ENCODE measurements at places on chromosomes 7 and 10.

GRCh38 chr7:100432053-100432452 is 2.4 kb downstream of the MEPCE start:
- no peak for DNase-seq

DNA sequence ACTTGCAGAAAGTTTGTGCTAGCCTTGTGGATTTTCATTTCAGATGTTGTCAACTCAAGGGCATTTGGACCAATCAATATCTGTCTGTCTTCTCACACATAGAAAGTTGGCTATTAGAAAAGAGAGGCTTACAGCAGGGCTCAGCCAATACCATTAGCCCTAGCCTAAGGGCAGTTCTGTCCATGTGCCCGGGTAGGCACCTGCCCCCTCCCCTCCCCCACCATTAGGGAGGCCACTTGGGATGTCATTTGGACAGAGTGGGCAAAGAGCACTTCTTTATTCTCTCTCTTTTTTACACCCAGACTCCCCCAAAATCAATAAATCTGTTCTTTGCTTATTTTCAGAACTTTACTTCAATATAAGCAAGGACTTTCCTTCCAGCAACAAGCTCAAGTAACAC is 188.5 kb upstream of the MKI67 start:
- DNase-seq = no peak

DNA sequence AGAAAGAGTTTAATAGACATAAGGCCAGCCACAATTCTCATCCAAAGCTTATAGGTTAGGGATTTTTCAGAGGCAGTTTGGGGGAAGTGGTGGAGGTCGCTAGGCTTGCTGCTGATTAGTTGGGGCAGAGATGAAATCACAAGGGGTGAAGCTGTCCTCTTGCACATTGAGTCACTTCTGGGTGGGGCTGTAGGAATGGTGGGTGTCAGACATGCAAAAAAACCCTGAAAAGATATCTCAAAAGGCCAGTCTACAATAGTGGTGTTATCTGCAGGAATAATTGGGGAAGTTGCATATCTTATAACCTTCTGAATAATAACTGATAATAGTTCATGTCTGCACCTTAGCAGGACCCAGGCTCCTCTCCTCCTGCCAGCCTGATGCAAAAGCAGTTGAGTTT is 2.1 kb downstream of the FAM24B start:
- no peak for DNase-seq

DNA sequence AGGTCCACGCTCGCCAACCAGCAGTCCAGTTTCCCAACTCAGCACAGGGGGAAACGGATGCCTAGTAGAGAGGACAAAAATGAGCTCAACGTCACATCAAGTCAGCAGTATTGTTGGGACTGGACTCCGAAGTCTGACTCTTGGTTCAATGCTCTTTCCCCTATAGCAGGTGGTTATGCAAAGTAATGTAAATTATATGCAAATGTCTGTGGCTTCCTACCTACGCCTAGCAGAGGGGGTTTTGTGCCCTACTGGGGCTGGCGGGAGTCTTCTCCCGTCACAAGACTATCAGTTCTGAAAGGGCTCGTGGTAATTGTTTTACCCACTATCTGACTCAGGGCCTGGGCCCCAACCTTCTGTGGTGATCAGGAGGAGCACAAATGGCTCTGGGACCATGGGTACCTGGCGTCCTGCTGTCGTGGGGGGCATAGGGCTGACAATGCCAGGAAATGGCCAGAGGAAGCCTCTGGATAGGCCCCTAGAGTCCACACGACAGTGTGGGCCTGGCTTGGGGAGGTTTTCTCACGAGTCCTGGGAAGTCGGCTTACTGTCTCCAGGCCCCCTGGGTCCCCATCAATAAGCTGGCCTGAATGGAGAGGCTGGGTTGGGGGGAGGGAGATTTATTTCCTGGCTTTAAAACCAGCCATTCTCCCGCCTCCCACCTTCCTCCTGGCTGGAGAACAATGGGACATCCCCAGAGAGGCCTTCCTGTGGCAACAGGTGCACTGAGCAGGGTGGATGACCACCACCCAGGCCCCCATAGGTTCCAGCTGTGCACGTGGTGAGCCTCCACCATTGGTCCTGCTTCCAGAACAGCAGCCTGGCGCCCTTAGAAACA is 41.8 kb downstream of the UNC5B start:
- no peak for DNase-seq

DNA sequence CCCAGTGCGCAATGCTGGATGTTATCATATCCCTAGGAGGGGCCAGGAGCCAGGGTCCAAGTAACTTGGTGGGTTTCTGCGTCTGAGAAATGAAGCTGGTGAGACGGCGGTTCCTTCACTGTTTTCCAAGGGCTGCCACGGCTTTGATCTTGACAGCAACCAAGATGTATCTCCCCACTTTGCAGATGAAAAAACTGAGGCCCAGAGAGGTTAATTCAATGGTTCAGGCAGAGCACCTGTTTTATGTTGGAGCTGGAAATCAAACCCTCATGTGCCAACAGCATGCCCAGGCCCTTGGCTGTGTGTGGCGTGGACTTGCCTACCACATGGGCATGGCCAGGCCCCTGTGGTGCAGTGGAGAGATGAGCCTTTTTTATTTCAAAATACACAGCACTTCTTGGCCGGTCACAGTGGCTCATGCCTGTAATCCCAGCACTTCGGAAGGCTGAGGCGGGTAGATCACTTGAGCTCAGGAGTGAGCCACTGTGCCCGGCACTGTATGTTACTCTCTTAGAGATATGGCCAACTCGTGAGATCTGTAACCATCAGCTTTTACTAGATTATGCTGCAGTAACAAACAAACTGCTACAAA is 225.2 kb upstream of the SH2B2 start:
- no peak for DNase-seq

GRCh38 chr10:54985732-54986131 is 184.7 kb upstream of the PCDH15 start:
- DNase-seq = no peak

GRCh38 chr10:128875030-128875744 is 591.9 kb upstream of the MGMT start:
- DNase-seq = no peak

GRCh38 chr7:27110186-27111031 is 7.9 kb upstream of the HOXA2 start:
- DNase-seq = no peak

DNA sequence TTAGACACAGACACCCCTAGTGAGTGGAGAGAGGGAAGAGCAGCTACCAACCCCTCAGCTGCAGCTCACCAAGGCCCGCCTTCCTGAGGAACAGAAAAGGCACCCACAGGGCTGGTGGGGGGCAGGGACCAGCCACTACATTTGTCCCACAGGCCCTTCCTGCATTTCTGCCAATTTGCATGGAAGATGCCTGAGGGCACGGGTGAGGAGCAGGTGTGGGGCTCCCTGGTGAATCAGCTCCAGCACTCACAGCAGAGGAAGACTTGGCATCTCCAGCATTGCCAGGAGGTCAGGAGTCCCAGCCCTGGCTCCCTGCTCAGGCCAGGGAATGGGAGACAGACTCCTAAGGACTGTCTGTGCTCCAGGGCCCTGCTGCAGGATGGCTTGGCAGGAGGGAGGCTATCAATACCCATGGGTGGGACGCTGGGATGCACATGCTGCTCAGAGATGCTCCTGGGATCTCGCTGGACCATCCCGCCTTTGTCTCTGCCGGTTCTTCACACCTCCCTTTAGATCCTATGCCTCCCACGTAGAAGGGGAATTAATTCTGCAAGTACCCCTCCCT is 109.7 kb downstream of the SLIT1 start:
- DNase-seq = no peak

DNA sequence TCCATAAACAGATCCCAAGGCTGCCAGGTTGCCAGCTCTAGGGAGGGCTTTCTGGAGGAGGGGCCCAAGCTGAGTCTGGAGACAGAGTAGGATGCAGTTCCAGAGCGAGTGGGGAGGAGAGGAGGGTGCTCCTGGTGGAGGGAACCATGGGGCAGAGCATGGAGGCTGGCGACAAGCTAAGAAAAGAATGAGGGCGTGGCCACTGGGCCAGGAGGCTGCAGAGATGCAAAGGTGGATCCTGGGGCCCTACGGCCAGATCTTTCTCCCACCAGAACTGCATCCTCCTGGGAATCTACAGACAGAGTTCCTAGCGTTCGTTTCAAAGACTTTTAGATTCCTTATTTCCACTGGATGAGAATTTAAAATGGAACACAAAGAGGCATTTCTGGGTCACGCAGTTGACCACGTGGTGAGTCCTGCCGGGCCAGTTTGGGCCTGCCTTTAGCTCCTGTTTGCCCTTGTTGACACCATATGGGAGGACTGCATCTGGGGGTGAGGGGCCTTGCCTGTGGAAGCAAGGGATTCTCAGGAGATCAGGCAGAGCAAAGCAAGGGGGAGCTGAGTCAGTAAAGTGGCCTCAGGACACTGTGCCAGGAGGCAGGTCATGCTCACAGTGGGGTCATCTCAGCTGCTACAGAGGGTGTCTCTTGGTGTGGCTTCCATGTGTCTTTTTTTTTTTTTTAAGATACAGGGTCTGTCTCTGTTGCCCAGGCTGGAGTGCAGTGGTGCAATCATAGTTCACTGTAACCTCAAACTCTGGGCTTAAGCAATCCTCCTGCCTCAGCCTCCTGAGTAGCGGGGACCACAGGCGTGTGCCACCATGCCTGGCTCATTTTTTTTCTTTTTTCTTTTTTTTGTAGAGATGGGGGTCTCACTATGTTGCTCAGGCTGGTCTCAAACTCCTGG is 137.8 kb downstream of the SH3PXD2A start:
- DNase-seq = no peak

- DNase-seq = no peak
Measured at GRCh38 chr7:40526951-40527715, 392.3 kb downstream of the SUGCT start.

DNA sequence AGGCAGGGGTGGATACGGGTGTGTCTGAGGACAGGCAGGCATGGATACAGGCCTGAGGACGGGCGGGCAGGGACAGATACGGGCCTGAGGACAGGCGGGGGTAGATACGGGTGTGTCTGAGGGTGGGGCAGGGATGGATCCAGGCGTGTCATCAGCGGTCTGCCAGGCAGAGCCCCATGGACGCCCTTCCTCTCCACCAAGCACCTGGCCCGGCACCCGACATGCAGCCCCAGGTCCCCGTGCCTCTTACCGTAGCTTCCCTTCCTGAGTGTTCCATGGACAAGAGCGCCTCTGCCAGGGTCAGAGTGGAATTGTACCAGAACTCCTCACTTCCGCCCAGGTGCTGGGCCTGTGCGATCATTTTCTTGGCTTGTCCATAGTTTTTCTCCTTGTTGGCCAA is 74.6 kb upstream of the NKX6-2 start:
- no peak for DNase-seq

DNA sequence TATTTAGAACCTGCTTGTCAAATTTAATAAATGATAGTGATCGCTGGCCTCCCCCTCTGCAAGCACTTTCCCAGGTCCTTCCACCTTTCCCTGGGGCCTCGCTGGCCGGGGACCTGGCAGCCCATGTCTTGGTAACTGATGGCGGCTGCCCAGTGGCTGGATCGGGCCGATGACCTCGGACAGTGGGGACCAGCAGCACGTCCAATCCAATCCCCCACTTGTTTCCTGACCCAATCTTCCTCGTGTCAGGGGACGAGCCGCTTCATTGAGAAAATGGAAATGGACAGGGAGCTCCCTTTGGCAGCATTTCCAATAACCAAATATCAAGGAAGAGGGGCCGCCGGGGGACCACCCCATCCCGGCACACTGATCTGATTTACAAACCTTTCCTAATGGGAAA is 17.2 kb downstream of the EBF3 start:
- DNase-seq = no peak

GRCh38 chr10:25912866-25913265 is 21.2 kb upstream of the MYO3A start:
- DNase-seq = no peak

DNA sequence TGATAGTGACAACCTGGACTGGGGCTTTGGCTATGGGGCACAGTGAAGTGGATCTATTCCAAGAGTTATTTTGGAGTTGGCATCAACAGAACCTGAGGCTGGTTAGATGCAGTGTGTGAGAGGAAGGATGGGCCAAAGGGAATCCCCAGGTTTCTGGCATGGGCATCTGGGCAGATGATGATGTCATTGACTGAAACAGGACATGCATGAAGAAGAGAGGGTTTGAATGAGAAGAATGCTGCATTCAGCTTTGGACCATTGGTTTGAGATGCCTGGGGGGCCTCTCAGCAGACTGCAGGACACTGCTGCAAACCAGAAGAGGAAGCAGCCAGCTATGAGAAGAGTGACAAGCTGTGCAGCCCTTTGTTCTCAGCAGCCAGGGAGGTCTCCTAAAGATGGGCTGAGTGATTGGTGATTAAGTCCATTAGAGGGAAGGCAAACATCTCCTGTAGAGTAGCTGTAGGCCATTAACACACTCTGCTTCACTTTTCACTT is 23.1 kb upstream of the PIK3CG start:
- no peak for DNase-seq

DNA sequence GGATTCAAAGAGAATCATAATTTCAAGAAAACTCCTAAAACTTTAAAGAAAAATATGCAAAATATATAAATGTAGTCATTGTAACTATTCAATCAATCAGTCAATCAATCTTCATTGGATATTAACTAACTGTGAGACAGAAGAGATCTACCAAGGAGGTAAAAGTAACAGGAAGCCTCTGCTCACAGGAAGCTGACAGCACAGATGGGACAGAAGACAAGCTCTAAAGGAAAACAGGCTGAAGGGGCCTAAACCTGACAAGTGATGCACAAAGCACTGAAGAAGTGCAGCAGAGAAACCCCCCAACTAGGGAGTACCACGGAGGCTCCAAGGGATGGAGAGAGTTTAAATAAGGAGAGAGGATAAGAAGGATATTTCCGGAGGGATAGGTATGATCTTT is 173.0 kb downstream of the SKAP2 start:
- DNase-seq = no peak
